ENCODE measurements at places on chromosomes 1 and 21. TPM values are rescaled to one million over a fixed set of nuclear protein-coding genes. Genes with fewer than 3 reads are reported as not detected.

Gene IFNLR1
- total RNA-seq, result not detected

Gene PLEKHN1
- 0.28 TPM for total RNA-seq

DNA sequence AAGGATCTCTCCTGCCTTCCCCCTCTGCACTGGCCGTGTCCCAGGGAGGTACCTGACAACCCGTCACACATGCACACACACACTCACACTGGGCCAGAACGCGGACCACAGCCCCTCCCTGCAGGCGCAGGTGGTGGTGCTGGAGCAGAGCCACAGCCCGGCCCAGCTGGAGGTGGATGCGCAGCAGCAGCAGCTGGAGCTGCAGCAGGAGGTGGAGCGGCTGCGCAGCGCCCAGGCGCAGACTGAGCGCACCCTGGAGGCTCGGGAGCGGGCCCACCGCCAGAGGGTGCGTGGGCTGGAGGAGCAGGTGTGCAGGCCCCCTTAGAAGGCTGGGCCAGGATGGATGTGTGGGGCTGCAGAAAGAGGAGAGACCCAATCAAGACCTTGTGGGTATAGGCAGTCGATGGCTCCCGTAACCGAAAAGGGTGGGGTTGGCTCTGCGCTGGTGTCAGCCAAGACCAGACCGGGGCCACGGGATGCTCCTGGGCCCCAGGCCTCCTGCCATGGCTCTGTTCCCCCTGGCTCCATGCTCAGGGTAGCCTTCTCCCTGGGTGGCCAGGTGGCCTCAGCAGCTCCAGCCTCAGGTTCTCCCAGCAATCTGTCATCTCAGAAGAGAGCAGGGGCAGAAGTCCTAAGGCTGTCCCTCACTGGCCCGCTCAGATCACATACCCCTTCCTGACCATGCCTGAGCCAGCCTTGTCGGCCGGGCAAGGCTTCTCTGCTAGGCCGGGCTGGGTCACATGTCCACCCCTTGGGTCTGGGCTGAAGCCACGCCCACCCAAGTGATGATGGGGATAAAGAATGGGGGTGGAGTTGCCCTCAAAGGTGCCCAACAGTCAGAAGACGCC is 8.9 kb downstream of the MFAP2 start:
- no peak overlapping the region for H3K27ac ChIP-seq
- DNase-seq, result no peak
- peaks cover 6% of the 10 kb centered on the region for H3K36me3 ChIP-seq
- H3K4me3 ChIP-seq, result no peak overlapping the region
- H3K27me3 ChIP-seq, result no peaks in the 10 kb centered on the region

DNA sequence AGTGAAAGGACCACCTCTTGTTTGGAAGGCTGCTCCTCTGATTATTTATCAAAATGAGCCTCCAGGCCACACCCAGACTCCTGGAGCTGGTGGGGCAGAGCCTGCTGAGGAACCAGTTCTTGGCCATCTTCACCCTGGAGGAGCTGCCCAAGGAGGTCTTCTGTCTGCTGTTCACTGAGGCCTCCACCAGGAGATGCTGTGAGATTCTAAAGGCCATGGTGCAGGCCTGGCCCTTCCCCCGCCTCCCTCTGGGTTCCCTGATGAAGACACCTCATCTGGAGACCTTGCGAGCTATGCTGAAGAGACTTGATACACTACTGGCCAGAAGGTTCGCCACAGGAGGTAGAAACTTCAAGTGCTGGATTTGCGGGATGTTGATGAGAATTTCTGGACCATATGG is 61.7 kb upstream of the GJA8 start:
- no peaks in the 10 kb centered on the region for H3K36me3 ChIP-seq
- no peaks in the 10 kb centered on the region for H3K4me1 ChIP-seq
- no peak overlapping the region for H3K4me3 ChIP-seq

GRCh38 chr1:160818207-160818937 is 22.4 kb downstream of the LY9 start:
- H3K4me1 ChIP-seq, result no peaks in the 10 kb centered on the region
- no peak overlapping the region for H3K4me3 ChIP-seq
- H3K27ac ChIP-seq, result no peak overlapping the region
- H3K36me3 ChIP-seq, result no peaks in the 10 kb centered on the region
- no peak for DNase-seq

DNA sequence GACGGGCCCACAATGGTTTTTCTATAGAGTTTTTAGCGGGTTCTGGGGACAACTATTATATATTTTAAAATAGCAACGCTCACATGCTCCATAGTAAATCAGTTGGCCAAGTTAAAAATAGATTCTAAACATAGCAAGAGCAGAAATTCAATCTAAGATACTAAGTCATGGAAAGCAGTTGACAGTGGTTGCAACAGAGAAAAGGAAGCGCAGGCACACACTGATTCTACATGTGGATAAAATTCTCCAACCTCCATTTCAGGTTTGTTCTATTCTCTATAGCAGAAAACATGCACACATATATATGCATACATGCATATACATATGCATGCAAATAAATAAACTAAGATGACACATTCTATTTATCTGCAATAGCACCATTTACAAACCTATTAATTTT is 89.6 kb upstream of the HNRNPU start:
- H3K4me1 ChIP-seq, result no peaks in the 10 kb centered on the region
- no peaks in the 10 kb centered on the region for H3K36me3 ChIP-seq
- H3K27me3 ChIP-seq, result no peaks in the 10 kb centered on the region
- H3K4me3 ChIP-seq, result no peak overlapping the region
- DNase-seq, result no peak
- no peak overlapping the region for H3K27ac ChIP-seq

GRCh38 chr21:35436899-35437298 is 387.8 kb upstream of the RUNX1 start:
- H3K27me3 ChIP-seq, result no peaks in the 10 kb centered on the region
- no peak overlapping the region for H3K4me3 ChIP-seq
- H3K36me3 ChIP-seq, result no peaks in the 10 kb centered on the region
- DNase-seq, result no peak
- no peak overlapping the region for H3K27ac ChIP-seq
